Globus pallidus (tissue), 1 donor: ENCODE measurements at places on chromosomes 3 and 15.
A peak's percentile ranks its signal among the peaks of the same experiment; 100 is the strongest.

GRCh38 chr3:97981886-97982285 lies 9.7 kb upstream of the RIOX2 start:
- DNase-seq = no peak

DNA sequence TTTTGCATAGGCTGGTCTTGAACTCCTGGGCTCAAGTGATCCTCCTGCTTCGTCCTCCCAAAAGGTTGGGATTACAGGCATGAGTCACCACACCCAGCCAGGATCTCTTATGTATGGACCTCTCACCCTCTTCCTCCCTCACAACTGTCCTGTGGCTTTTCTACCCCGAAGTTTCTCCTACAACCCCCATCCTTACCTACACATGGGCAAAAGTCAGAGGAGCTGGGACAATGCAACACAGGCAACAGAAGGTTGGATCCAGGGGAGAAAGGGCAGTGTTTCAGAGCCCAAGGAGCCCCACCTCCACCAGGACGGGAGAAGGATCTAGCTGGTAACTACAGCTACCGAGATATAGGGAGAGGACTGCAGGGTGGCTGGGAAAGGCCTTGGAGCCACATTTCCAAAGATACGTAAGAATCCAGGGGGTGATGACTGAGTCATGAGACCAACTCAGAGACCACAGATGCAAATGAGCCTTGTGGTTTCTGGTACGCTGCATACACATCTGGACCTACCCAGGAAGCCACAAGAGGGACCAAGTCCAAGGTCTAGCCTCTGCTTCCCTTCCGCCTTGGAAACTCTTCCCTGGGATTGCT lies 13.6 kb downstream of the IGDCC4 start:
- no peak for DNase-seq

DNA sequence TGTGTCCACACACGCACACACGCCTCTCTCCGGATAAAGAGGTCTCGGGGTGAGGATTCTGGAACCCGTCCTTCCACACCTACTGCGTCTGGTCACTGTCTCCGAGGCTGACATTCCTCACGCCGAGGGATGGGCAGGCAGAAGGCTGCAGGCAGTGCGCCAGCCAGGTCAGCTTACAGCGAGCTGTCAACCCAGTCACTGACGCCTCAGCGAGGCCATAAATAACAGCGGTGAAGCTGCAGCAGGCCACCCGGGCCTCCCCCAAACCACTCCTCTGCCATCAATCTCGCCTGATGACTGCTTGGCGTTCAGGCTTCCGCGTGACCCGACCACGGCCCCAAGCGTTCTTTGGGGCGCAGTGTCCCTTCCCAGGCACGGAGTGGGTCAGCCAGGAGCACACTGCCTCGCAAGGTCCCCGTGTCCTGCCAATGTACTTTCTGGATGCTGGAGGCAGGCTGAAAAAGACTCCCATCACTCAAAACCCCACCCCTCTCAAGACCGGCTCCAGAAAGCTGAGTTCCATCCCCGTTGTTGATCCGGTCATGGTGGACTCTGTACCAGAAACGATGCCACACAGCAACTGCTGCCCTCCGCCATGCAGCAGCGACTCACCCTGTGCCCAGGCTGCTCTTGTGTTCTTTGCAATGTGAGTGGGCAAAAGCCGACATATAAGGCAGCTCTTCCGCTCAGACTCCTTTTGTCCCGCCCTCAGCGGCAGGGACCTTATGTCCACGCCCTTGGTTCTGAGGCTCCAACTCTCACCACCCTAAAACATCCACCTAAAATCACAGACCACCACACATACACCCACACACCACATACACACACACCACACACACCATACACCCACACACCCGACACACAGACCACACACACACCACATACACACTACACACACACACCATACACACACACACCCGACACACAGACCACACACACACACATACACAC lies 27.1 kb downstream of the CPN2 start:
- no peak for DNase-seq

GRCh38 chr3:132417695-132418411 lies 551 bp downstream of the DNAJC13 start:
- DNase-seq = peak; percentile 57

GRCh38 chr3:52444860-52445793 lies at the start of gene SEMA3G:
Gene SEMA3G, minus strand, starts transcription at chr3:52445103. Its CDS starts 76 bp downstream, at chr3:52445027.
- DNase-seq = no peak

DNA sequence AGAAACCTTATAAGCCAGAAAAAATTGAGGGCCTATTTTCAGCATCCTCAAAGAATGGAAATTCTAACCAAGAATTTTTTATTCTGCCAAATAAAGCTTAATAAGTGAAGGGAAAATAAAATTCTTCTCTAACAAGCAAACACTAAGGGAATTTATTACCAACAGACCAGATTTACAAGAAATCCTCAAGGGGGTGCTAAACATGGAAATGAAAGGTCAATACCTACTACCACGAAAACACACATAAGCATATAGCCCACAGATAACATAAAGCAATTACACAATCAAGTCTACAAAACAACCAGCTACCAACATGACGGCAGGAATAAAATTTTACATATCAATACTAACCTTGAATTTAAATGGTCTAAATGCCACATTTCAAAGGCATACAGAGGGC lies 883.5 kb downstream of the SI start:
- no peak for DNase-seq

- no peak for DNase-seq
Measured at GRCh38 chr3:21260507-21260906, 490.5 kb downstream of the ZNF385D start.

- no peak for DNase-seq
Measured at GRCh38 chr15:94059013-94059587, 172.3 kb upstream of the MCTP2 start.

GRCh38 chr3:20575146-20575545 lies 389.1 kb upstream of the SGO1 start:
- DNase-seq = no peak

GRCh38 chr15:81495780-81496467 lies 121.9 kb upstream of the TMC3 start:
- no peak for DNase-seq

DNA sequence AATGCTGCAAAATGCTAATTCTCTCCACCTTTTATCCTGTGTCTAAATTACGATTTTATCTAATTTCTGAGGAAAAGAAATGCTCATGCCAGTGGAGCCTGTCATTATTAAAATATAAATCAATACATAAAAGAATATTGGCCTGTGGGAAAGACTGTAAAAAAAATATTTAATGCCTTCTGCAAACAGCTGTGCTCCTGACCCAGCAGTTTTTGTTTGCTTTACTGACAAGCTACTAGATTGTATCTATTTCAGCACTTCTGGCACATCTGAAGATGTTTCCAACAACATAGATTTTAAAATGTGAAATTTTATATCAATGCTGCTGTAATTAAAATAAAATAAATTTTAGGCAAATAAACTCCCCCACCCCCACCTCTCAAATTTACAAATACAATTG lies 493.6 kb upstream of the AGTR1 start:
- no peak for DNase-seq

DNA sequence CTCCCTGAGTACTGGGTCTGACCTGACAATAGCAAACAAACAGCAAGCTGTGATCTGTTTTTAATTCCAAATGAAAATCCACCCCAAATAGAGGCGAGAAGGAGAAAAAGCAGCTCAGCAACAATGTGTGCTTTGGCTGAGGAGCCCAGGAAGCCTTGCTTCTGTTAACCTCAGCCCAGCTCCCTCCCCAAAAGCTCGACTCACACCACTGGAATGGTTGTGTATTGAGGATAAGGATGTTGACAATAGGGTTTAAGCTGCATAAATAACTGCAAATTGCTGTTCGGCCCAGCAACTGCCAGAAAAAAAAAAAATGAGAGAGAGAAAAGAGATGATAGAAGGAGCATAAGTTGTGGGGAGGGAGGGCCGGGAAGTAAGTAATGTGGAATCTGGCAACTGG lies 104.0 kb upstream of the TBC1D5 start:
- no peak for DNase-seq

- no peak for DNase-seq
Measured at GRCh38 chr15:79394231-79394630, 37.9 kb upstream of the MINAR1 start.

- no peak for DNase-seq
Measured at GRCh38 chr15:66822114-66822513, 120.1 kb downstream of the SMAD6 start.

DNA sequence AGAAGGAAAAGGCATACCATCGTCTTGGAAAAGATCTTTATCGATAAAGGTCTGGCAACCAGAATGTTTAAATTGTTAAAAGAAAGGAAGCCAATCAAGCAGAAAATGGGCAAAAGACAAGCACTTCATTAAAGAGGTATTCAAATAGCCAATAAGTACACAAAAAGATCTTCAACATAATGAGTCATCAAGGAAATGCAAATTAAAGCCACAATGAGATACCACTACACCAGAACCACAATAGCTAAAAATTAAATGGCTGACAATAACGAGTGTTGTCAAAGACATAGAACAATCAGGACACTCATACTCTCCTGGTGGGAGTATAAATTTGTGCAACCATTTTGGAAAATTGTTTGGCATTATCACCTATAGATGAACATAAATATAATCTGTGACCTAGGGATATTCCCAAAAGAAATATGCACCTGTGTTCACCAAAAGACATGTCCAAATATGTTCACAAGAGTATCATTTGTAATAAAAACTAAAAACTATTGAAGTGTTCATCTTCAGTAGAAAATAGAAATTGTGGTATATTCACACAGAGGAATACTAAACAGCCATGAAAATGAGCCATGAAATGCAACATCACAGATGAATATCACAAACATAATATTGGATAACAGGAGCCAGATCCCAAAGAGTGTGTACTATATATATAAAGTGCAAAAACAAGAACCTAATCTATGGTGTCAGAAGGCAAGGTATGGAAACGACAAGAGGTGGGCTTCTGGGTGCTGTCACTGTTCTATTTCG lies 14.4 kb upstream of the BTBD1 start:
- DNase-seq = no peak

DNA sequence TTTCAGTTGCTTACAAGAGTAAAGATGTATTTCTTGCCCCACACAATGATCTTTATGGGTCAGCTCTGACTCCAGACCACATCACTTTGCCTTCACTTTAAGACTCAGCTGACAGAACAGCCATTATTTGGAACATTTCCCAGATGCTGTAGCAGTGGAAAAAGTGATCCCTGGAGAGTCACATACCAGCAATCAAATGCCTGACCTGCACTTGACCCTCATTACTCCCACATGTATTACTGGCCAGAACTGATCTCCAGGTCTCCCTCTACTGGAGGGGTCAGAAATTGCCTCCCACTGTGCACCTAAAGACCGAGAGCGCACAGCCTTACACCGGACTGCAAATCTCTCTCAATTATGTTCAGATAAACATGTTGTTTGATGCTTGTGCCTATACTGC lies 88.6 kb upstream of the ZNF385D start:
- no peak for DNase-seq

GRCh38 chr3:5181469-5182141 lies 5.9 kb upstream of the EDEM1 start:
- no peak for DNase-seq

DNA sequence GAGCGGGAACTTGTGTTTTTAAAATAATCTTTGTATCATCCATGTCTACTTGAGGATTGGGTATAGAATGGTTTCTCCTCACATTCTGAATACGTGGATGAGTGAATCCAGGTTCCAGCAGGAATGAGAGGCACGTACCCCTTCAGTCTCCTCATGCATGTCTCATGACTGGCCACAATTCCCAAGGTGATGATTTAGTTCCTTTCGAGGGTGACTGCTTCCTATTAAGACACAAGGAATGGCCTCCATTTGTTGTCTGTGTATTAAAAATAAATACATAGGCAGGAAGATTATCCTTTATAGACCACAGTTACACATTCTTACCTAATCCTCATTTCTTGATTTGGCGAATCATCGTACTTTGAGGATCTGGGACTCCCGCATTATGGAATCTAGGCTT lies 217.0 kb upstream of the LRIG1 start:
- DNase-seq = no peak

GRCh38 chr3:101780661-101781060 lies 1.6 kb downstream of the NXPE3 start:
- peak; percentile 78 for DNase-seq

- DNase-seq = no peak
Measured at GRCh38 chr15:75149867-75150709, 51.6 kb upstream of the C15orf39 start.

DNA sequence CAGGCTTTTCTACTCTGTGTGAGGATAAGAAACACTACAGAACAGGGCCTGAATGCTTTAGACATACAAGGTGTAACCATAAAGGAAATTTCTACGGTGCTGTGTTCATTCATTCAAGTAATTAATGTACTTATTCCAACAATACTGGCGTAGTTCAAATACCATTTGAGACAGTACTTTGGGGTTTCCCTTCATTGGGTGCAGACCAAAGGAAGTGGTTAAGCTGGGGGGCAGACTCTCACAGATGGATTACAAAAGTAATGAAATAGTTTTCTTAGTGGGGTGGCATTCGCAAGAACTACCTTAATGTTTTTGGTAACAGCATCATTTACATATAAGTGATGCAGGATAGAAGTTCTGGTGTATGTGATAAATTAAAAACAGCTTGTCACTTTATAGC lies 65.9 kb downstream of the BTD start:
- no peak for DNase-seq

- DNase-seq = no peak
Measured at GRCh38 chr3:25911525-25912295, 121.8 kb downstream of the OXSM start.

DNA sequence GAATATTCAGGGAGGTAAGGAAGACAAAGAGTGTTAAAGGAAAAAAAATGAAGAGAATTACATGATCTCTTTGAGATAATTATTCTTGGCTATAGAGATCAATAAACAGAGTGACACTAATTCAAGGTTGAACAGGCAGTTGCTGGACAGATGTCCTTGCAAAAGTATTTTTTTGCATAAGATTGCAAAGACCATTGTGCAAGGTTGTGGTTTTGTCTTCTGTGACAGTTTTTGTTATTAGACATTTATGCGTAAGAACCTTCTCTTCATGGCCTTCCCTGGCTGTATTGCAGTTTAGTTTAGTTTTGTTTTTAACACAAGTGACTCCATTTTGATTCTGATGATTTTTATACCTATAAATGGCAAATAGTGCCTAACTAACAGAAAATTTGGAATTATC lies 682.8 kb upstream of the ARPP21 start:
- no peak for DNase-seq

DNA sequence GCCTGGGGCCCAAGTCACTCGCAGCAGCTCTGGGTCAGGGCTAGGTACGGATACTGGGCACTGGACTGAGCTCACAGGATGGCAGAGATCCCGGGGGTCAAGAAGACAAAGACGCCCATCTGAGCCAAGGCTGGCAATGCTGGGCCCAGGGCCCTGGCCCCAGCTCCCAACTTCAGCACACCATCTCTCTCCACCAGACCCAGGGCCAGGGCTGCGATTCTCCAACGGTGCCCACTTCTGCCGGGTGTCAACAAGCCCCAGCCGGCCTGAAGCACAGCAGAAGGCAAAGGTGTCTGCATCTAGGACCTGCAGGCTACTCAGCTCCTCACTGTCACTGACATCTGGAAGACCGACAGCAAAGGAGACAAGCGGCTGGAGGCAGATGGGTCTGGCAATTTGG lies 8.6 kb downstream of the WDR73 start:
- no peak for DNase-seq

GRCh38 chr15:82739086-82739485 lies 29.4 kb upstream of the AP3B2 start:
- no peak for DNase-seq
